ENCODE measurements at places on chromosomes 6 and 20.

GRCh38 chr6:138909511-138909910 lies 78.5 kb downstream of the REPS1 start:
- no peak for DNase-seq

GRCh38 chr6:142376800-142377496 lies 75.1 kb downstream of the ADGRG6 start:
- DNase-seq, result no peak

DNA sequence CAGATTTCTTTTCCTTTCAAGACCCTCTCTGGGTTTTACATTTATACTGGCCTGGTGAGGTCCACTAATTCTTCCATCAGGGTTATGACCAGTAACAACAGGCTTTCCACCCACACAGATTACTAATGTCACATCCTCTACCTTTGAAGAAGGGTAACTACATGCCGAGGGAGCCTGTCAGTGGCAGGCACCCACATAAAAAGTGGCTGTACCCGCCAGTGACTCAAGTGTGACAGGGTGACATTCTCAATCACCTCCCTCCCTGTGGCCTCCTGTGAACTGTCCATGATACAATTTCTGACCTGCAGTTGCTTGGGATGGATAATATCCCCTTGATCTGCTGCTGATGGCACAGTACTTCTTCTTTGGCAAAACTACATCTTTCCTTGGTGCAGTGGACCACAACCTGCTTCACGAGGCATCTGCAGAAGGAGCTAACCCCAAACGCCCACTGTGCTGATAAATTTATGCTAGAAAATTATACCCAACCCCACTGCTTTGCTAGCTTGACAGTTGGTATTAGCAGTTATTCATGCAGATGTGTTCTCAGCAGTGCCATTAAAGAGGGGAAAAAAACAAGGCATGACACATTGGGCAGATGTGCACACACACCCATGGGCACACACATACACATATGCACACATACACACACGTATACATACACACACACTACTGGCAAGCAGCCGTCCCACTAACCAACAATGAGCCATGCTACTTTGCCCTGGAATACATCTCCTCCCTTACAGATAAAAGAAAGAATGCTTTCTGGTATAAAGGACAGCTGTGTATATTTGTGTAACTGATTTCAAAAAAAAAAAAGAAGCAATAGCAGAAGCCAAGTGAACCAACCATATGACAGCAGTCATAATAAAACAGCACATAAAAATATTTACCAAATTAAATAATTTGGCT lies 20.8 kb downstream of the GFOD1 start:
- DNase-seq, result no peak

DNA sequence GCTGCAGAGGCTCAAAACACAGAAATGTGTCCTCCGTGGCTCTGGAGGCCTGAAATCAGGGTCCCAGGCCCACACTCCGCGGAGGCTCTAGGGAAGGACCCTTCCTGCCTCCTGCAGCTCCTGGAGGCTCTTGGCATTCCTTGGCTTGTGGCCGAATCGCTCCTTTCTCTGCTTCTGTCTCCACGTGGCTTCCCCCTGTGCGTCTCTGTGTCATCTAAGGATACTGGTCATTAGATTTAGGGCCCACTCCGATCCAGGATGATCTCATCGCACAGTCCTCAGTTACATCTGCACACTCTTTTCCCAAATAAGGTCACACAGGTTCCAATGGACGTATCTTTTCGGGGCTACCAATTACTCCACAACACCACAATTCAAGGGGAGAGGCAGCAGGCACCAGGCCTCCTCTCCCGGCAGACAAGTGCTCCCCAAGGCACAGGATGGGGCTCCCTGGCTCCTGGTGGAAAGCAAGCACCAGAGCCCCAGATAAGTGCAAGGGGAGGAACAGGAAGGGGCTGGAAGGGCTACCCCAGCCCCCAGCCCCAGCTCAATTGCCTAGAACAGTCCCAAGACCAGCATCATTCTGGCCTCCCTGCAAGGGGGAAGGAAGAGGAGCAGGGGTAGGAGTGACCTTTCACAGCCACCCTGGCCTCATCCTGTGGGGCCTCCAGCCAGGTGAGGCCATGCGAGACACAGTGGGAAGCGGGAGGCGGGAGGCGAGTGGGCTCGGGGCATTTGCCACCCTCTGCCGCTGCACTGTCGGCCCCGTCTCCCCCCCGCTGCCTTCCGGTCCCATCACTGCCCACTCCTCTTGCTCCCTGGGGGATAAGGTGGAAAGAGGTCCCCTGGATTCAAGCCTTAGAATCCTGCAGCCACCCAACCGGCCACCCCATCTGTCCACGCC lies 16.3 kb downstream of the NTSR1 start:
- DNase-seq, result no peak

DNA sequence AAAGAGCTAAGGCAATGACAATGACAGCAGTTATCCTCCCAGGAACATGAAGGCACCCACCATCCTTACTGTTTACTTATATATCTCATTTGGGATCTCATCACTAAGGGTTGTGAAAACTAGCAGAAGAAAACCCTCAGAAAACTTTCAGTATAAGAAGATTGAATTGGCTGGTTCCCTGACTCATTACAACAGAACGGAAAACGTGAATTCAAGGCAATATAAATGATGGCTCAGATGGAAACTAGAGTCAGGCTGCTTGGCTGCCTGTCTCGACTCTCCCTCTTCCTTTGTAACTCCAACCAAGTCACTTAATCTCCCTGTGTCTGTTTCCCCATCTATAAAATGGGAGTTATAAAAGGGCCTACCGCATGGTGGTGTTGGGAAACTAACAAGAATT lies 387.1 kb upstream of the JARID2 start:
- peak; percentile 28 for DNase-seq

DNA sequence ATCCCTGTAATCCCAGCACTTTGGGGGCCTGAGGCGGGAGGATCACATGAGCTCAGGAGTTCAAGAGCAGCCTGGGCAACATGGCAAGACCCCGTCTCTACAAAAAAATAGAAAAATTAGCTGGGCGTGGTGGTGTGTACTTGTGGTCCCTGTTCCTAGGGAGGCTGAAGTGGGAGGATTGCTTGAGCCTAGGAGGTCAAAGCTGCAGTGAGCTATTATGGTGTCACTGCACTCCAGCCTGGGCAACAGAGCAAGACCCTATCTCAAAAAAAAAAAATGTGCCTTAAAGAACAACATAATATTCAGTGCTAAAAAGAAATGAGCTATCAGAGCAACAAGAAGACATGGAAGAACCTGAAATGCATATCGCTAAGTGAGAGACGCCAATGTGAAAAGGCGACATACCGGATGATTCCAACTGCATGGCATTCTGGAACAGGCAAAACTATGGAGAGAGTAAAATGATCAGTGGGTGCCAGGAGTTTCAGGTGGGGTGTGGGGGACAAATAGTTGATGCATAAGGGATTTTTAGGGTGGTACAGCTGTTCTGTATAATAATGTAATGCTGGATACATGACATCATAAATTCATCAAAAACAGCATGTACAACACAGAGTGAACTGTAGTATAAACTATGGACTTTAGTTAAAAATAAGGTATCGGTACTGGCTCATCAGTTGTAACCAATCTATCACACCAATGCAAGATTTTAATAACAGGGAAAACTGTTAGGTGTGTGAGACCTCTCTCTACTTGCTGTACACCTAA lies 80.8 kb downstream of the GMPR start:
- no peak for DNase-seq

DNA sequence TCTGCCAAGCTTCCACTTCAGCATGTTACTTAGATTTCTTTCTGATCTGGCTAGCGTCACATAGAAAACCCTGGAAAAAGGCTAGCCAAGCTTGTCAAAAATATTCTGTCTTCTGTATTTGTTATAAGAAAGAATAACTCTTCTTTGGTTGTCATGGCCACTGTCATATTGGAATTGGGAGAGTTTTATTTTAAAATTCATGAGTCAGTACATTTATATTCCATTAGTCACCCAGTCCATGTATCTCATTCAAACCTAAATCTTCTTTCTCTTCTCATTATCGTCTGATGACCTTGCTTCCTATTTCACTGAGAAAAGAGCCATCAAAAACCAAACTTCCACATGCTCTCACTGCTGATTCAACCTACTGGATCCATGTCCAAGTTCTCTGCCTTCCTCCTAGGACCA lies 65.7 kb downstream of the EPM2A start:
- no peak for DNase-seq

DNA sequence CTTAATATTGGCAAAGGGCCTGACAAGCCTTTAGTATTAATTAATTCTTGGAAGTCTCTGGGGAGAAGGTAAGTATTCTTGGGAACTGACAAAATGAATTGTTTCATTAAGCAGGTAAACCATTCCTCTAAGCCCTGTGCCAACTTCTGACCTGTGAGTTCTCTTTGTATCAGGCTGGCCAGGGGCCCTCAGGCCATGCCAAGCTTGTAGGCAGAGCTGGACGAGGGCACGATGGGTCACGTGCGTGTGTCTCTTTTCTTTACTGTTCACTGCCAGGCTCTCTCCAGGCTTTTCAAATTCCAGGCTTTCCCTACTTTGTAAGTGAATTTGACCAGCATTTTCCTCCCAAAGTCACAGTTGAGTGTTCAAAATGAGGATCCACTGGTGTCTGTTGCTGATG lies 112.4 kb downstream of the NRN1 start:
- no peak for DNase-seq

DNA sequence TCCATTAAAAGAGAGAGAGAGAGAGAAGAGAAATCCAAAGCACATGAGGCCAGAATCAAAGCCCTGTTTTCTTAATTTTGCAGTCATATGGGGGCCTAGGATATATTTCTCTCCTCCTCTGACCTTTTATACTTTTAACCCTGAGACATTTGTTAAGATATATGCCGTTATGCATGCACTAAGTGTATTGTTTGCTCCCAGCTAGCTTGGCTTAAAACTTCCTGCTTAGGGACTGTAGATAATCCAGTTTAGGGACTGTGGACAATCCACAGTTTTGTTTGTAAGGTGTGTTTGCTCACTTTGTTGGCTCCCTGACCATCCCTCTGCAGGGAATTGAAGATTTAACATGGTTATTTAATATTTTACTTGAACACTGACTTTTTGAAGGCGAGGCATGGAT lies 166.3 kb upstream of the TSHZ2 start:
- DNase-seq, result no peak

DNA sequence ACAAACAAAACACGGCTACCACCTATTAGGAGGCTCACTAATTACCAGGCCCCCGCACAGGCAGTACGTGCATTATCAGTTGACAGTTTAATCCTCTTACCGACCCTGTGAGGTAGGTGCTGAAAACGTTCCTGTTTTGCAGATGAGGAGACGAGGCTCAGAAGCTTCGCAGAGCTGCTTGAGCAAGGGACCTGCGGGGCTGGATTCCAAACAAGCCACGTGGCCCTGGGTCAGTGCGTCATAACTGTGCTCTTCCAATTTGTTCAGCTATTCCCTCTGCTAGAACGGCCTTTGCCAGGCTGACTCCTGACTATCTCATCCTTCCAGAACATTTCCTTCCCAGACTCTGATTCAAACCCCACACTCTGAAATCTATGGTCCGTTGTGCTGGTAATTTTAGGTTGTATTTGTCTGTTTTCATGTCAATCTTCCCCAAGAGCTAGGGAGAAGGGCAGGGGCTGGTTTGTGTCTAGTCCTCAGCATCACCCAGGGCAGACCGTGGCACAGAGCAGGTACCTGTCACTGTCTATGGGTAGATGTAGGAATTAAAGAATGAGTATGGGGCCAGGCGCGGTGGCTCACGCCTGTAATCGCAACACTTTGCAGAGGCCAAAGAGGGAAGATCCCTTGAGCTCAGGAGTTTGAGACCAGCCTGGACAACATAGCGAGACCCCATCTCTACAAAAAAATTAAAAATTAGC lies 28.8 kb upstream of the TLDC2 start:
- DNase-seq, result no peak

DNA sequence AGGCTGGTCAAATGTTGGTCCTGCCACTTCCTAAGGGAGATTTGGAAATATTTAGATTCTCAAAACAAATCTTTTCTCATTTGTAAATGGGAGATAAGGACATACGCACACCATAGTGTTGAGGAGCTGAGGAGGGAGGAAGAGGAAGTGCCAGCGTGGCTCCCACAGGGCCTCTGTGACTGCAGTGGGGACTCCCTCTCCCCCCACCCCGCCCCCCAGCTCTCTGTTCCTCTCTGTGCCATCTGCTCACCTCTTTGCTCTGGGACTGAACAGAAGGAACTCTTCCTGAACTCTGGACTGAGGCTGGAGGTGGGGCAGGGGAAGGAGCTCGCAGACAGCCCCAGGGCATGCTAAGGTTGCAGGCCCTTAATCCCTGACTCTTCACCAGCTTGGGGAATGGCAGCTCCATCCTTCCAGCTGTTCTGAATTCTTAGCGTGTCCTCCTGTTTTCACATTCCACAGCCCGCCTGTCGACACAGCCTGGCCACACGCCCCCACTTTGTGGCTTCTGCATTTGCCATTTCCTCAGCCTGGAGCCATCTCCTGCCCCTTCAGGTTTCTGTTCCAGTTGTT lies 11.4 kb downstream of the DDX27 start:
- DNase-seq, result peak; percentile 74

- DNase-seq, result no peak
These were observed 91.8 kb upstream of the BACH2 start for GRCh38 chr6:90388395-90388794.

GRCh38 chr6:83459663-83460062 lies 28.8 kb upstream of the ME1 start:
- peak; percentile 43 for DNase-seq

DNA sequence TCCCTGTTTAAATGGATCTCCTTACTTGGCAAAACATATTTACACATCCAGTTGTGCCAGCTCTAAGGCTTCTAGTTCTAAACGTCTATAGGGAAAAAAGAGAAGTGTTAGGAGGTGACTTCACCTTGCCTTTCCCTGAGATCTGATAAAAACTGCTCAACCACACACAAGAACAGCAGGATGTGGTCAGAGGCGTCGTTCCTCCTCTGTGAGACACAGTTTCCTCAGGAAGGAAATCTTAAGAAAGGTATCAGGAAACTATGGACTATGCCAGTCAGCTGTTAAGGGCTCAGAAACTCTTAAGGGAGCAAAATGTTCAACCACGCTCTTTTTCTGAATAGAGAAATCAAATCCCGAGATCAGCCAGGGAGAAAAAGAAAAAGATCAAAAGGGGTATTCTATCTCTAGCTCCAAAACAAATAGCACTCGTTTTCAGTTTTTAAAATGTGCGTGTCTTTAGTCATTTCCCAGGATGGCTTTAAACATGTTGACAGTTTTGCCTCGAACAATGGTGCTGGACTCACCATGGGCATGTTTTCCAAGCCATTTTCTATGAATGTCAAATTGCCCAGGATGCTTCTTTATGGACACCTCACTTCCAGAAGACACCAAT lies 154.5 kb downstream of the HACE1 start:
- peak; percentile 94 for DNase-seq

DNA sequence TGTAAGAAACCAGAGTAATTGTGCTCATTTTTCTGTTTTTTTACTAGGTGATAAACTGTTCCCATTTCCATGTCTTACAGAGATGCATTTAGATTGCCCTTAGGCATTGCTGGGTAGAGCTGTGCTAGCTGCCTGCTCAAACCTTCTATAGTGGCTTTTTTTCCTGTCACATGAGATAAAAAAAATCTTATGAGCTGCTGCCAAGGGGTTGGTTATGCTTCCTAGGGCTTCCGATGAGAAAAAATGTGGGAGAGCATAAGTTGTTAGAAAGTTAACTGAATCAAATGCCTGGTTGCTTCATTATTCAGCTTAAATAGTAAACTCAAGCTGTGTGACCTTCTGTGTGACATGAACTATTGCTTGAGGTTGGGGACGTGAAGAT lies 50.0 kb upstream of the NOX3 start:
- DNase-seq, result no peak

GRCh38 chr6:10201606-10202510 lies 213.0 kb downstream of the TFAP2A start:
- DNase-seq, result no peak
